ENCODE measurements at places on chromosomes 3 and 15.

DNA sequence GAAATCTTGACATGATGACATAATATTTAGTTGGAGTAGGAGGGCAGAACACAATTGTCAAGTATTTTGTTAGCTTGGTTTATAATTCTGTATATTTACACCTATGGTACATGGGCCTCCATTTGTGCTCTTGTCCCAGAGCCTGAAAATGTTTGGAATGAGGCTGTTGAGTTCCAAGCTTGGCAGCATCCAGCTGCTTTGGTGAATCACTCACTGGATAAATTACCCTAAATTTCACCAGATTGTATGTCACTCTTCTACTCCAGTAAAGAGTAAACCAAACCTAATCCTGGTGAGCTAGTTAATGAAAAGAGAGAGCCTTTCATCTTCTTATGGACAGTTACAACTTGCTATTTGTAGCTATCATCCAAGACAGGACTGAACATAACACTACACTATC, 928.7 kb downstream of the DIPK2A start:
- no peak for DNase-seq

- DNase-seq = no peak
Measured at GRCh38 chr3:134516905-134517304, 31.0 kb downstream of the CEP63 start.

GRCh38 chr3:142057331-142057725, 92.0 kb downstream of the TFDP2 start:
- DNase-seq = no peak

DNA sequence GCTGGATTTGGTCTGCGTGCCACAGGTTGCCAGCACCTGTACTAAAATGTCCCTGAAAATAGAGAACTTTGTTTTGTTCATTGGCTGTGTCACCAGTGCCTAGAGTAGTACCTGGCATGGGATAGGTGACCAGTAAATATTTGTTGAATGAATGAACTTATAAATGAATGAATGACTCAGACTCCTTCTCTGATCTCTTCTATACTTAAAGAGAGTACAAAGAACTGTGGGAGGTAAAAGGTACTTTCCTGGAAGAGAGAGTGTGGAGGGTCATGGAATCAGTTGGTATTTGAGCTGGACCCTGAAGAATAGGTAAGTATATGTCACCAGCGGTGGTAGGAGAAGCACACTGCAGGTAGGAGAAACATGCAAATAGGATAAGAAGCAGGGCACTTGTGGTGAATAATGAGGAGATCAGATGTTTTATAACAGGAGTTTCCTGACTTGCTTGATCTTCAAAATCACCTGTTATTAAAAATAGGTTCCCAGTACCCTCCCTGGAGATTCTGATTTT, 149.4 kb downstream of the LPP start:
- DNase-seq = no peak

- DNase-seq = no peak
Measured at GRCh38 chr3:37944391-37944842, 46.2 kb upstream of the VILL start.

GRCh38 chr3:102182162-102182561, 252.7 kb upstream of the ZPLD1 start:
- DNase-seq = no peak

DNA sequence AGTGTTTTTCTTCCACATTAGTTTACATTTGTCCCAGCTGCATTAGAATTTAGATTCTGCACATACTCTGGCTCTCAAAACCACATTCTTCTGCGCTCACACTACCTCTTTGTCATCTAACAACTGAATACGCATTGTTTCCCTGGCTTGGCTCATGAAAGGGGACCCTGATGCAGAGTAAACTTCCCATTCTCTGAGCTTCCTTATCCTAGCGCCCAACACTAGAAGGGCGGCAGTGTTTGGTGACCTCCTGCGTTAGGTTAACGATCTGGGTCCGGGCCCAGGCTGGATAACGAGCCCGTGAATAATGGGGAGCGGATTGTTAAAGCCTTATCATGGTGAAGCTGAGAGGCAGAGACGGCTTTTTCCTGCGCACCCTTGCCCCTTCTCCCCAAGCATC, 63.9 kb downstream of the ETV5 start:
- no peak for DNase-seq

DNA sequence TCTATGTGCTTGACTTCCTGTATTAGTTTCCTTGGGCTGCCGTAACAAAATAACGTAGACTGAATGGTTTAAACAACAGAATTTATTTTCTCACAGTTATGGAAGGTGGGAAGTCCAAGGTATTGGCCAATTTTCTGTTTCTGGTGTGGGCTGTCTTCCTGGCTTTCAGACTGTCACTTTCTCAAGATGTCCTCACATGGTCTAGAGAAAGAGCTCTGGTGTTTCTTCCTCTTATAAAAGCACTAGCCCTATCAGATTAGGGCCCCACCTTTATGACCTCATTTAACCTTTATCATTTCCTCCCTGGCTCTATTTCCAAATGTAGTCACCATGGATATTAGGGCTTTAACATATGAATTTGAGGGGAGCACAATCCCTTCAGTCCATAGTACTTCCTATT, 54.6 kb downstream of the SPRED1 start:
- DNase-seq = no peak

Measured in activated CD4-positive, alpha-beta T cell treated with anti-CD3 and anti-CD28 coated beads, Interleukin-2, amount 50 U/mL, for 16 hours (primary cell).